NCI-H2081 treated with DMSO at 0.1 percent for 48 hours (cell line): ENCODE measurements at places on chromosomes 12 and 14.
A peak's percentile ranks its signal among the peaks of the same experiment; 100 is the strongest.

DNA sequence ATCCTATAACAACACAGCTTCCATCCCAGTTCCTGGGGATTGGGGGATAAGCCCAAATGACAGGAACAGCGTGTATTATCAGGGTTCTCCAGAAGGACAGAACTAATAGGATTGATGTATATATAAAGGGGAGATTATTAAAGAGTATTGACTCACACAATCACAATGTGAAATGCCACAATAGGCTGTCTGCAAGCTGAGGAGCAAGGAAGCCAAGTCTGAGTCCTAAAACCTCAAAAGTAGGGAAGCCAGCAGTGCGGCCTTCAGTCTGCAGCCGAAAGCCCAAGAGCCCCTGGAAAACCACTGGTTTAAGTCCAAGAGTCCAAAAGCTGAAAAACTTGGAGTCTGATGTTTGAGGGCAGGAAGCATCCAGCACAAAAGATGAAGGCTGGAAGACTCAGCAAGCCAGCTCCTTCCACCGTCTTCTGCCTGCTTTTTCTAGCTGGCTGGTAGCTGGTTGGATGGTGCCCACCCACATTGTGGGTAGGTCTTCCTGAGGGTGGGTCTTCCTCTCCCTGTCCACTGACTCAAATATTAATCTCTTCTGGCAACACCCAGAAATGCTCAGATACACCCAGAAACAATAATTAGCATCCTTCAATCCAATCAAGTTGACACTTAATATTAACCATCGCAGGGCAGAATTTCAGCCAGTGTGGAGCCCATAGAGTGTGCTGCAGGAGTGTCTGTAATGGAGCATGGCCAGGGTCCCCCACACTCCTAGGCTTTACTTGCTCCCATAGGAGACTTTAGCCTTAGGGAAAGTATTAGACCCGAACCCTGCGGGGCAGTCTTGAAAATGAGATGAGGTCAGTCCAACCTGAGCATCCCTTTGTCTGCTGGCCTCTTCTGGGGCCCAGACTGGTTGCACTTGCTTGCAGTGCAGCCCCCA, 111.1 kb downstream of the SINHCAF start:
- DNase-seq, result no peak

GRCh38 chr14:62691647-62692489, 353.4 kb downstream of the KCNH5 start:
- DNase-seq, result peak; percentile 22

DNA sequence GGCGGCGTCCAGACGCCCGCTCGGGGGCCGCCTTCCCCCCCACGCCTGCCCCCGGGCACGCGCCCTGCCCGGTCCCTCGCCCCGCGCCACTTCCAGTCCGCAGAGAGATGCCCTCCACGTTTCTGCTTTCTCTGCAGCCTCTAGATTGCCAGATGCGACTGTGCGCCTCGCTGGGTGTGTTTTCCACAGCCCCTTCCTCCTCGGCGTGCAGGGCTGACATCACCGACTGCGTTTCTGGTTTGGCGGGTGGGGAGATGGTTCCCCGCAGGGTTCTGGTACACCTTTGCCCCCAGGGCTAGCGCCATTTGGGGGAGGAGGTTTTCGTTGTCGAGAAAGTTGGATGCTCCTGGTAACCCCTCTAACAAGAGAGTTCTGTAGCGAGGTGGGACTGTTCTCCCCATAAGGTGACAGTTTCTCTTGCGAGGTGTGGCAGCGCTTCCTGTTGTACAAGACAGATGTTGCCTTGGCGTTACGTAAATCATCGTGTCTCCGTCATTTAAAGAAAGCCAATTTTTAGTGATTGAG, 1.5 kb downstream of the CALM1 start:
- no peak for DNase-seq

GRCh38 chr12:76270657-76271358, 77.4 kb downstream of the BBS10 start:
- no peak for DNase-seq

DNA sequence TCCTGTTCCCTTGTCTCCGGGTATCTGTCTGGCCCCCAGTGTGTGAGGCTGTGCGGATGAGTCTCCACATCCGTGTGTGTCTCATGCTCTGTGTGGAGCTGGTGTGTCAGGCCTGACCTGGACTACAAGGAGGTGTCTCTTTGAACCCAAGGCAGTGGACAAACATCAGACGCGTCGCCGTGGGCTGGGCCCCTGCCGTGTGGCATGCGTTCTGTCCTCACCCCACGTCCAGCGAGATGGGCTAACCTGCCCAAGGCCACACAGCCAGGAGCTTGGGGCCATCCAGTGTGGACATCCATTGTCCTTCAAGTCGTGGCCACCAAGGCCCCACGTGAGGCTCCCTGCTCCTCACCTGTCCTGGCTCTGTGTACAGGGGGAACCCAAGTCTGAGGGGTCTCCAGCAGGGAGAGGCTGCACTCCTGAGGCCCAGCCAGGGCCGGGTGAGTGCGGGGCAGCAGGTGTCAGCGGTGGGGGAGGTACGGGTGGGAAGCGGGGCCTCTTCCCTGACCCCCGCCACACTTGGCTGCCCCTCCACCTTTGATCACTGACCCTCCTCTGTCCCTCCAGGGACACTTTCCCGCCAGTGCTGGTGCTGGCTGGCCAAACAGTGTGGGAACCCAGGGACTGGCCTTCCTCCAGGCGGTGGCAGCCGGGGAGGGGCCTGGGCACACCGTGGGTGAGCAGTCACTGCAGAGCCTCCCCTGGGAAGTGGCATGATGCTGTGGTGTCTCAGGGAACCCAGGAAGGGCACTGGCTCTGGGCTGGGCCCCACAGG, 48.5 kb downstream of the CYP46A1 start:
- no peak for DNase-seq

DNA sequence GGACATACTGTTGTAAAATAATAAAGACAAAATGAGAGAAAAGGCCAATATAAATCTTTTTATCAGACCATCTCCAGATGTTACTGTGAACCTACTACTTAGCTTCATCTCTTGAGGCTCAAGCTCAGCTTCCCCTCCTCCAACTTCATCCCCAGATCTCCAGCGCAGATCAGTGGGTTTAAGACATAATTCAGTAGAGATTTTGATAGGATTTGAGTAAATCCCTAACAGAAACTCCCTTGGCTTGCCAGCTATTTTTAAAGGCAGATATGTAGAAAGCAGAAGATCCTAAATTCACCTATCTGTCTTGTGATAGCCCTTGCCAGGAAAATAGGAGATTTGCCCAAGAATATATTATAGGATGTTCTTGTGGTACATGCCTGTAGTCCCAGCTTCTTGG, 236.7 kb downstream of the FBXL14 start:
- DNase-seq, result no peak

GRCh38 chr12:31745242-31745641, 16.4 kb upstream of the AMN1 start:
- DNase-seq, result no peak

DNA sequence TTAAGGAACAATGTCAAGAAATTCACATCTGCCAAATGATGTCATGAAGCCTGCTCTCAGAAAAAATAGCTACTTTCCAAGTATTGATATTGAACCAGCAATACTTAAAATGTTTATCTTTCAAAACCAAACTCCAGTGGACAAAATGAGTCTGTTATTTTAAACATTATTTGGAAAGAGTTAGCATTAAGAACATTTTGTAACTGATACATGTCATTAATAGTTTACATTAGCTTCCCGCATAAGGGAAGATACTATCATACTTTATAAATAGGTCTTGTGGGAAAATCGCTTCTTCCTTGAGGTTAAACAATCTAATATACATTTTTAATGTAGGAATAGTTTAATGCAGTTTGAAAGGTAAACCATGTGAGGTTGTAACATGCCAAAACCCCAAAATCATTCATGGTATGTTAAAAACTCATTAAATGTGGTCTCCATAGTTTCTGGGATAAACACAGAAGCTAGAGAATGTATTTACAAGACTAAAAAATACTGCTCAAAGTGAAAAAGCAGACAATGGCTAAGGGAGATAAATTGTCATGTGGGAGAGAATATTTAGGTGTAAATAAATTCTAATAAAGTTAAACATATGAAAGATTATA, 73.4 kb upstream of the ATP2B1 start:
- DNase-seq, result no peak

DNA sequence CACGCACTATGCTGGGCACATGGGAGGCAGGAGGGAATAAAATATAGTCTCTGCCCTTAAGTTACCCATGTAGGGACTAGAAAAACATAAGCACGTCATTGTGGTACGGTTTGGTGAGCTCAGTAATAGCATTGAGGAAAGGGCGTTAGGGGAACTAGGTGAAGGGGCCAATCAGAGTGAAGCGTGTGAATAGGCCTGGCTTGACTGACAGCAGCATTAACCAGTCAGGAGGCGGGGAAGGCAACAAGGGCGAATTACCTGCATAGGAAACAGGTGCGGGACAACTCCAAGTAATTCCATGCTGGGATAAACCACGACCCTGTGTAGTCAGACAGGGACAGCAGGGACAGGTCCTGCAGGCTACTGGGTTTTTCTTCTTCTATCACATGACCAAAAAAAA, 107.7 kb downstream of the UNC79 start:
- DNase-seq, result no peak

GRCh38 chr14:65351493-65352194, 60.9 kb upstream of the FUT8 start:
- DNase-seq, result no peak

DNA sequence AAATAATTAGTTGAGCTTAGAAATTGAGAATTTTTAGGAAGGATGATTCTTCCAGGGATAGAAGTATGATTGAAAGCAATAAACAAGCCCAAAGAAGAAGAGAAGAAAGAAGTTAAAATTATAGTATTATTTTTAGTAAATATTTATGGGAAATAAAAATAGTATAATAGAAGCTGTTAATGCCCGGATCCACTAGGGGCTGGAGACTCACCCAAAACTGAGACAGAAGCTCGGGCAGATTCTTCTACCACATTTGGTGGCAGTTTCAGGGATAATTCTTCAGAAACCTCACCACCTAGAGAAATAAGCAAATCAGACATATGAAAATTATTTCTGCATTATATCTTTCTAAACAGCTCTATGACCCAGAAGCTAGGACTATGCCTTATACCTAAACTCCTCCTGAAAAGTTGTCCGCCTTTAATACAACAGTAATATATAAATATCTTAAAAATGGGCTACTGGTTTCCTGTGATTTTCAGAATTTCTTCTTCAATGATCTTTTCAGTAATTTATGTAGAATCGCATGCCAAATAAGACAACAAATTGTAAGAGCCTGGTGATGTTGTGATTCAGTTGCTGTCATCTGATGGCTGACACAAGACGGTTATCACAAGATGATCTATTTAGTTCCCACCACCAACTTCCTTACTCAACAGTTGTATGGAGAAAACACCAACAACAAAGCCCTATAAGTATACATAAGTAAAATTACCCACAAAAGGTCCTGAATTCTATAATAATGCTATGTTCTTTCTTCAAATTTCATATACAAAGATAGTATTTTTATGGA, 35.6 kb downstream of the A2M start:
- no peak for DNase-seq

DNA sequence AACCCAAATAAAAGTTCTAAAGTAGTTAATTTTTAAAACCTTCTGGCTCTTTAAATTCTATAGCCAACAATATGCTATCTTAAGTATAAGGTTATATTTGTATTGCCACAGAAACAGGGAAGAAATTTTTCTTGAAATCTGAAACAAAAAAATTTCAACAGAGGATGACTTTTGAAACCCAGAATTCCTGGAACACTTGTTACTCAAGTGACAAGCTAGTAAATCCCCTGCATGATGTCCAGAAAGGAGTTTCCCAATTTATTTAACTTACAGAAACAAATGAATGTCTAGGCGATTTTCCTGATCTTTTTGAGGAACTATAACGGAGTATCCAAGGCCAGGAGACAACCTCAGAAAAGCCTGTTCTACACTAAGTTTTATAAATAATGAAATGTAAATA, 69.6 kb downstream of the SLC41A2 start:
- DNase-seq, result no peak

GRCh38 chr14:76181546-76181945, 29.8 kb downstream of the GPATCH2L start:
- no peak for DNase-seq
